ENCODE measurements at places on chromosomes 16 and 17.

- DNase-seq: no peak
These were observed 5.9 kb upstream of the C16orf87 start for GRCh38 chr16:46836534-46837530.

DNA sequence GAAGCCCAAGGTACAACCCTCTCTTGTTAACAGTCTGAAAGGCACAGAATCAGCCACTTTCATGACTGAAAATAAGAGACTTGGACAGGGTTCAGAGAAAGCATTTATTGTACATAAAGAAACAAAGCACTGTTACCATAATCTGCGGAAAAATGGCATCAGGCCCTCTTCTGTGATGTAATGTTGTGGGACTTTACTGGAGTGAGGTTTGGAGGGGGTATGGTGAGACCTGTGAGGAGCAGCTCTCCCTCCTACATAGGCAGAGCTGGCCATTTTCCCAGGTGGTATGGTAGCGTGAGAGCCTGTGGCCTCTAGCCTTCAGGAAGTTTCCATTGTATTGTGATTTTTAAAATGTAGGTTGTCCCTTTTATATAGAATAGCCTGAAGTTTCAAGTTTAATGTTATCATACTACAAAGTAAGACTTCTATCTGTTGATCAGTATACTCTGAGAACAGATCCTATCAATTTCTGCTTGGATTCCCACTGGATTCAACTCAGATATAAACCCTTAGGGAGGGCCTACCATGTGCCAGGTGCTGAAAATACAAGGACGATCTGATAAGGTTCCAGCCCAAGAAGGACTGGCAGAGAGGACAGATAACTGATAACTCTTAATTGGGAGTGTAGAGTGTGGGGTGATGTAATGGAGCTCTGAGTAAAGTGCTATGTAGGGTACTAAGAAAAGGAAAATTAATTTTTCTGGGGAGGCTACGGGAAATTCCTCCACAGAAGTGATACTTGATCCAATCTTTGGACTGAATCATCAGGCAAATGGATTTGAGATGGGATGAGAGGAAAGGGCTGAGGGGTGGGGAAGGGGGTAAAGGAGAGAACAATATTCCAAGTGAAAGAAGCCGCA lies 4.1 kb upstream of the YPEL2 start:
- no peak for DNase-seq

DNA sequence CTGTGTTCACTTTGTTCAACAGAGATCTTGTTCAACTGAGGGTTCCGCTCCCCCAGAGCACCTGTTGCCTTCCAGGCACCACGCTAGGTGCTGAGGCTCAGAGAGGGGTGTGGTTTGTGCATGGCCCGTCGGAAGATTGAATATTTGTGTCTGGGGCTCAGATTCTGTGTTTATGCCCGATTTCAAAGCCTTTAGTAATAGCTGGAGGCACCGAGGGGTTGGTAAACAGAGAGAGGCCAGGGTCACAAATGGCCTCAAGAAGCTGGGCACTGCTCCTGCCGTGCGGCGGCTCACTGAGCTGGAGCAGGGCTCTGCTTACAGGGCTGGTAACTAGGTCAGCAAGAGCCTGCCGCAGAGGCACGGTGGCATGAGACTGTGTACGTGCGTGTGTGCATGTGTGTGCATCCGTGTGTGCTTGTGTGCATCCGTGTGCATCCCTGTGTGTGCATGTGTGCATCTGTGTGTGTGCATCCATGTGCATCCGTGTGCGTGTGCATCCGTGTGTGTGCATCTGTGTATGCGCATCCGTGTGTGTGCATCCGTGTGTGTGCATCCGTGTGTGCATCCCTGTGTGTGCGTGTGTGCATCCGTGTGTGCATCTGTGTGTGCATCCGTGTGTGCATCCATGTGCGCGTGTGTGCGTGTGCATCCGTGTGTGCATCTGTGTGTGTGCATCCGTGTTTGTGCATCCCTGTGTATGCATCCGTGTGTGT lies 5.4 kb downstream of the ITGAE start:
- DNase-seq: no peak

- DNase-seq: no peak
These were observed 67.0 kb downstream of the PRMT7 start for GRCh38 chr16:68377667-68378393.

DNA sequence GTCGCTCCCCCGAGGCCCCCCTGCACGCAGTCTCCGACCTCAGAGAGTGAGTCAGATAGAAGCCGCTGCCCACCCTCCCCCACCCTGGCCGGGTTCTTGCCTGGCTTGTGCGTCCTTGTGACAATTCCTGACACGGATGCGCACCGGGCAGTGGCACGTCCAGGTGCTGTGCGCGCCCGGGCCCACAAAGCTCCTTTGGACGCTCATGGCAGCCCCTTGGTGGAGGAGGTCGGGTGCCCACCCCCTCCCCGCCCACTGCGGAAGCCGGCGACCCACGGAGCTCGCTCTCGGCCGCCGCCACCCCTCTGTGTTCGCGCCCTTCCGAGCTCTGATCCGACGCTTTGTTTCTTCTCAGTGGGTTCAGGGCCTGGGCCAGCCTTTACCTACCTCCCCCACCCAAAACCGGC lies 662 bp upstream of the TUBB3 start:
- DNase-seq: no peak

- DNase-seq: no peak
These were observed 1024.7 kb upstream of the GOT2 start for GRCh38 chr16:59758848-59759247.

DNA sequence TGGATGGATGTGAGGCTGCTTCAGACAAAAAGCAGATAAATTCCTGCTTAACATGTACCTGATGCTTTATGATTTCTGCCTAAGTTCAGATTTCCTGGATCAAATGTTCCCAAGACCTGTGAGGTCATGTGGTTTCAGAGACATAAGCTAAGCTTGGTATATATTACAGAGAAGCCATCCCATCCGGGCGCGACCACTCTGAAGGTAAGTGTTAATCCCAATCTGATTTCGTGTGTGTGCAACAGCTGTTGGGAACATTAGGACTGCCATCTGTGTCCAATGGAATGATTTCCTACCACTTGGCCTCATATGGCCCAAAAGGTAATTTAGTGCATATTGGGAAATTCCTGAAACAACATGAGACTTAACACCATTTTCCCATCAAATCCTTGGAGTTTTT lies 199.1 kb downstream of the HS3ST3B1 start:
- DNase-seq: no peak

GRCh38 chr17:67139784-67140665 lies 95.7 kb downstream of the CACNG1 start:
- no peak for DNase-seq

- DNase-seq: no peak
These were observed 540 bp upstream of the ACLY start for GRCh38 chr17:41919165-41919817.

DNA sequence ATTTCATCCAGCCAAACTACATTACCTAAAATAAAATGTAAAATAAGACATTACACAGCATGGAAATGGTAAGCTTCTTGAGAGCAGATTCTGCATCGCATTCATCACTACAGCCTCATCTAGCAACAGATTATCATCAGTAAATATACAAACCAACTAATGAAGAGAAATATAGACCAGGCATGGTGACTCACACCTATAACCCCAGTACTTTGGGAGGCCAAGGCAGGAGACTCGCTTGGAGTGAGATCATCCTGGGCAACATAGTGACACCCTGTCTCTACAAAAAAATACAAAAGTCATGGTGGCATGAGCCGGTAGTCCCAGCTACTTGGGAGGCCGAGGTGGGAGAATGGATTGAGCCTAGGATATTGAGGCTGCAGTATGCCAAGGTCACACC lies 19.9 kb downstream of the NCBP3 start:
- no peak for DNase-seq

GRCh38 chr16:31130336-31130891 lies 5.1 kb downstream of the PRSS8 start:
- DNase-seq: no peak

DNA sequence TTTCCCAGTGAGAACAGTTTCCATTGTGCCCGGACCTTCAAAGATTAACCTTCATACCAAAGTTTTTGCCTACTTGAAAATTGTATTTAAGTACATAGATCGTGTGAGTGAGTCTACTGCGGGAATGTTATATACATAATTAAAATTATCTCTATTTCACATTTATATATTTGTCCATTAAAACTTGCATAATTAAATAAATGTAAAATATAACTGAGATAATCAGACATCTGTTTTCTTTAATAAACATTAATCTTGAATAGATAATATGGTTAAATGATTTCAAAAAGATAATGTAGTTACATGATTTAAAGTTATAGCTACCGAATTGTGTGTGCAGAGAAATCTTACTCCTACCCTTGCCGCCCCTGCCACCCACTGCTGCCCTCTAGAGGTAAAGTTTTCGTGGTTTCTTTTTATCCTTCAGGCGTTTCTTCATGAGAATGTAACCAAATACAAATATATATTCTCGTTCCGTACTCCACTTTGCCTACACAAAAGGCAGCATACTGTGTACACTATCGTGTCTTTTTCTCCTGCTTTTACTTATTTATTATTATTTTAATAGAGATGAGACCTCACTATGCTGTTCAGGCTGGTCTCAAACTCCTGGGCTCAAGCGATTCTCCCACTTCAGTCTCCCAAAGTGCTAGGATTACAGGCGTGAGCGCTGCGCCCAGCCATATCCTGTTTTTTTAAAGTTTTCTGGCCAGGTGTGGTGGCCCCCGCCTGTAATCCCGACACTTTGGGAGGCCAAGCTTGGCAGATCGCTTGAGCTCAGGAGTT lies 35.6 kb downstream of the RPA1 start:
- peak; percentile 34 for DNase-seq

Data from stimulated activated CD4-positive, alpha-beta T cell treated with anti-CD3 and anti-CD28 coated beads, Interleukin-12 subunit alpha, Interleukin-12 subunit beta, amount 100 ng/mL, for 4 hours (primary cell).